ENCODE measurements at places on chromosomes 4 and X. TPM values are rescaled to one million over a fixed set of nuclear protein-coding genes. Genes with fewer than 3 reads are reported as not detected.

Gene CC2D2A
- total RNA-seq = 19.8 TPM

Gene LARP1B
- total RNA-seq = 31.0 TPM

Gene GABRG1
- total RNA-seq = 0.05 TPM

Gene CSAG3
- total RNA-seq = 0.35 TPM

GRCh38 chrX:769796-770195 is 139.2 kb downstream of the SHOX start:
- H3K36me3 ChIP-seq = no peaks in the 10 kb centered on the region
- H3K4me3 ChIP-seq = no peak overlapping the region
- no peaks in the 10 kb centered on the region for H3K27me3 ChIP-seq
- no peak overlapping the region for H3K27ac ChIP-seq
- peak; percentile 75 for DNase-seq

DNA sequence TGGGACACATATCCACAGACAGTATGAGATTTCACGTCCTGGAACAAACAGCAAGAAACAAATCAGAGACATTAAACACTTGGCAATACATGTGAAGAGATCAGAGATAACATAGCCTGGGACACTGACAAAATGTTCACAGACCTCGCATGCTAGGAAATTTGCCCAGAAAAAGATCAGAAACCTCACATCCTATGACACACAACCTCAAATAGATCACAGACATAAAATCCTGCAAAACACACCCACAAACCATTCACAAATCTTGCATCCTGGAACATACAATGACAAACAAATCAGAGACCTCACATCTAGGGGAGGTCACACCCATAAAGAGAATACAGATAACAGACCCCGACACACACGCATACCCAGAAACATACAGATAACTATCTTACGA is 18.0 kb downstream of the SUV39H1 start:
- no peak overlapping the region for H3K27ac ChIP-seq
- H3K4me1 ChIP-seq = no peaks in the 10 kb centered on the region
- H3K4me3 ChIP-seq = no peak overlapping the region

GRCh38 chrX:132025041-132025440 is 1.9 kb downstream of the STK26 start:
- no peak for DNase-seq
- no peaks in the 10 kb centered on the region for H3K27me3 ChIP-seq
- peak overlapping the region; percentile 91 for H3K4me3 ChIP-seq
- peak overlapping the region; percentile 51 for H3K27ac ChIP-seq
- H3K36me3 ChIP-seq = no peaks in the 10 kb centered on the region

DNA sequence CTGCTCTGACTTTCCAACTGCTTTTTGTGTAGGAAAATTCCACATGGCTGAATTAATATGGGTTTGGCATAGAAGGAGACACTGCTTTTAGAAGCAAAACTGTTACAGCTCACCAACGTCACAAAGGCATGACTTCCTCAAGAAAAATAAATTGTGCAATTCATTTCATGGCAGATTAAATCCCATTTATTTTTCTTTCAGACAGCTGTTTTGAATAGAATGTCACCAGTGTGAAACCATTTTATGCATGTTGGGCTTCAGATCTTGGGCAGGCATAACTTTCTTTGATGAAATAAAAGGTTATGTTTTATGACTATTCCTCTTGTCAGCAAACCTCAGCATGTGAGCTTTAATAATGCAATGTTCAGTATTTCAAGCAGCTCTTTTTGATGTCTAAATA is 542.8 kb downstream of the GALNTL6 start:
- peaks cover 6% of the 10 kb centered on the region for H3K4me1 ChIP-seq
- no peak overlapping the region for H3K4me3 ChIP-seq
- H3K27me3 ChIP-seq = peaks cover 22% of the 10 kb centered on the region
- H3K27ac ChIP-seq = no peak overlapping the region
- H3K36me3 ChIP-seq = no peaks in the 10 kb centered on the region

DNA sequence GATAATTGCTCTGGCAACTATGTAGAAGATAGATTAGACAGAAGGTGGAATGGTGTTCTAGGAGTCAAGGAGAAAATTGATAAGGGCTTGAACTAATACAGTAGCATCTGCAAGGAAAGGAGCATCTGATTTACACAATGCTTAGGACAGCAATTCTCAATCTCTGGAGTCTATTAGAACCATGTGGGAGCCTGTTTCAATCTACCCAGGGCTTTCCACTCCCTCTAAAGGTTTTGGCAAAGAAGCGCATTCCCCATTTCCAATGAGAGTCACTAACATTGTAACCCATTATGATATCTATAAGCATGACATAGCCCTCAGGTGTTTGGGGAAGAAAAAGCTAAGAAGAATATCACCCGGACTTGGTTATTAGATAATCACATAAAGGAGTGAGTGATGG is 168.2 kb downstream of the COL25A1 start:
- no peak overlapping the region for H3K4me3 ChIP-seq
- no peaks in the 10 kb centered on the region for H3K36me3 ChIP-seq
- no peak for DNase-seq
- no peak overlapping the region for H3K27ac ChIP-seq
- H3K27me3 ChIP-seq = no peaks in the 10 kb centered on the region
- no peaks in the 10 kb centered on the region for H3K4me1 ChIP-seq

DNA sequence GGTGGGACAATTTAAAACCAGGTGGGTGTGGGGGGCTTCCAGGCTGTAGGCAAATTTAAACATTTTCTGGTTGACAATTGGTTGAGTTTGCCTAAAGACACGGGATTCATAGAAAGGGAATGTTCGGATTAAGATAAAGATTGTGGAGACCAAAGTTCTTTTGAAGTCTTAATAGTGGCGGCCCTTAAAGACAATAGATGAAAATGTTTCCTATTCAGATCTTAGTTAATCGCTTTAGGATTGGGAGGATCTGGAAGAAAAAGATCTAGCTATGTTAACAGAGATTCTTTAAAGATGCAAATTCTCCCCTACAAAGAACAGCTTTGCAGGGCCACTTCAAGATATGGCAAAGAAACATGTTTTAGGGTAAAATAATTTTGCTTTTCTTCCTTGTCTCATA is 4.8 kb downstream of the CNGA1 start:
- no peaks in the 10 kb centered on the region for H3K36me3 ChIP-seq
- no peaks in the 10 kb centered on the region for H3K4me1 ChIP-seq
- H3K27ac ChIP-seq = no peak overlapping the region
- no peaks in the 10 kb centered on the region for H3K27me3 ChIP-seq
- DNase-seq = no peak

- H3K4me3 ChIP-seq = no peak overlapping the region
- H3K27me3 ChIP-seq = no peaks in the 10 kb centered on the region
- peaks cover 2% of the 10 kb centered on the region for H3K4me1 ChIP-seq
Measured at GRCh38 chr4:151675411-151675971, 85.3 kb downstream of the GATB start.

DNA sequence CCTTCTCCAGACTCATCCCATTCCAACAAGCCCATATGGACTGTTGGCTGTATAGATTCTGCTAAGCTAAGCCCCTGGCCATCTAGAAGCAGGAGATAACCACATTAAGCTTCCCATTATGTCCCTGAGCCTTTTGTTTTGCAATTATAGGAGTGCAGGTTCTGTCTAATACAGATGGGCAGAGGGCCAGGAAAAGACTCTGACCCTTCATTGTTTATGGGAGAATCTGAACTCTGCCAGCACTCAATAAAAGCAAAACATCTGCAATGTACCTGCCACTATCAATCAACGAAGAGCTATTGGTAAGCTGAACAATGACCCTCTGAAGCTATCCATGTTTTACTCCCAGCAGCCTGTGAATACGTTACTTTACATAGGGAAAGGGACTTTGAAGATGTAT is 207.3 kb upstream of the CLNK start:
- H3K4me3 ChIP-seq = no peak overlapping the region
- H3K4me1 ChIP-seq = no peaks in the 10 kb centered on the region
- H3K27me3 ChIP-seq = no peaks in the 10 kb centered on the region
- DNase-seq = no peak
- H3K27ac ChIP-seq = no peak overlapping the region
- no peaks in the 10 kb centered on the region for H3K36me3 ChIP-seq

DNA sequence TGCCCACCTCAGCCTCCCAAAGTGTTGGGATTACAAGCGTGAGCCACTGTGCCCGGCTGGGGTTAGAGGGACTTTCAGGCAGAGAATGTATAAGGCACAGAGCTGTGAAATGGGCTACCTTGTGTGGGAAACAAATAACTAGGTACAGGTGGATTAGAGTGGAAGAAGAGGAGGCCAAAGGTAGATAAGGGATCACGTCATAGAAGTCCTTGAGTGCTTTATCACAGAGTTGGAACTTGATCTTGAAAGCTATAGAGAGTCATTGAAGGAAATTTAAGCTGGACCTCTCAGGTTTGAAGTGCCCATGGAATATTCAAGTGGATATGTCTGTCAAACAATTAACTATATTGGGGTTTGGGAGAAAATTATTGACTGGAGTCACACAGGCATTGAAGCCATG is 8.4 kb downstream of the N4BP2 start:
- no peaks in the 10 kb centered on the region for H3K4me1 ChIP-seq
- H3K4me3 ChIP-seq = no peak overlapping the region
- H3K36me3 ChIP-seq = peaks cover 66% of the 10 kb centered on the region
- no peak overlapping the region for H3K27ac ChIP-seq
- H3K27me3 ChIP-seq = no peaks in the 10 kb centered on the region

- H3K27me3 ChIP-seq = no peaks in the 10 kb centered on the region
- H3K27ac ChIP-seq = no peak overlapping the region
- H3K4me1 ChIP-seq = no peaks in the 10 kb centered on the region
- H3K36me3 ChIP-seq = no peaks in the 10 kb centered on the region
Measured at GRCh38 chrX:135383249-135383648, 38.5 kb upstream of the SMIM10L2A start.

- H3K27me3 ChIP-seq = no peaks in the 10 kb centered on the region
- no peaks in the 10 kb centered on the region for H3K36me3 ChIP-seq
- no peak overlapping the region for H3K27ac ChIP-seq
- H3K4me3 ChIP-seq = no peak overlapping the region
Measured at GRCh38 chrX:18687856-18688495, 16.1 kb upstream of the RS1 start.

DNA sequence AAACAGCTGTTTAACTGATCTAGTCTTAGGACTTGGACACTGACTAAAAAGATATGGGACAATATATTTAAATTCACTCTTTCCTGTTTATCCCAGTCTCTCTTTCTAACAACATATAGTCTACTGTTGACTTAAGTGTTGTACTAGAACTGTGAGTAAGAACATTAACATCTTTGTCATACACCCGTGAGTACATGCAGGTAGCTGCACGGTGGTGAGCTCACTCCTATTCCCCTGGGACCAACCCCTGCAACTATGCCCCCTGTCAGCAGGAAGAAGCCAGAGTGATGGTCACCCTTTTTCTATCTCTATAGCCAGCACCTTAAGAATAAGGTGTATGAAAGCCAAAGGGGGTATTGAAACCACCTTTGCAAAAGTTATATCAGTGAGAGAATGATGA is 17.6 kb downstream of the TBL1X start:
- no peak overlapping the region for H3K4me3 ChIP-seq
- H3K27me3 ChIP-seq = no peaks in the 10 kb centered on the region
- DNase-seq = no peak
- no peak overlapping the region for H3K27ac ChIP-seq
- no peaks in the 10 kb centered on the region for H3K4me1 ChIP-seq

- H3K27me3 ChIP-seq = no peaks in the 10 kb centered on the region
- peaks cover 18% of the 10 kb centered on the region for H3K4me1 ChIP-seq
- no peak for DNase-seq
- no peak overlapping the region for H3K27ac ChIP-seq
- H3K4me3 ChIP-seq = peak overlapping the region; percentile 46
Measured at GRCh38 chr4:121688701-121689100, 8.1 kb downstream of the ANXA5 start.

DNA sequence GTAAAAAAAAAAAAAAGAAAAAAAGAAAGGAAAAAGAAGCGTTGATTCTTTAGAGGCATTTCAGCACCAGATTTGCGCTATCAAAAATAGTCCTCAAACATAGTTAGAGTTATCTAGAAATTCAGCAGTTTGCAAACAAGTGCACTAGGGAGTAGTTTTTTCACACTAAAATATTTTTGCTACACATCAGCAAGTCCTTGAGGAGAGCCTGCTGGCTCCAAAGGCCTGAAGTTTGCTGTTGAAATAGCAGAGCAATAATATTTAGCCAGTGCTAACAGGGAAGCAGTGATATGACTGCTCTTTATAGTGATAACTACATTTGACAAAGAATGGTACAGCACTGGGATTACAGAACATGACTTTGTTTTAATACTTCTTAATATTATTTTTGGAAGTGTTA is 472.2 kb downstream of the PCDH7 start:
- DNase-seq = no peak
- H3K4me1 ChIP-seq = no peaks in the 10 kb centered on the region
- H3K27me3 ChIP-seq = no peaks in the 10 kb centered on the region
- H3K4me3 ChIP-seq = no peak overlapping the region
- H3K27ac ChIP-seq = no peak overlapping the region
- no peaks in the 10 kb centered on the region for H3K36me3 ChIP-seq

GRCh38 chr4:163624727-163625126 is 130.2 kb downstream of the TMA16 start:
- no peak overlapping the region for H3K4me3 ChIP-seq
- no peaks in the 10 kb centered on the region for H3K27me3 ChIP-seq
- no peak overlapping the region for H3K27ac ChIP-seq
- no peak for DNase-seq
- H3K36me3 ChIP-seq = no peaks in the 10 kb centered on the region

DNA sequence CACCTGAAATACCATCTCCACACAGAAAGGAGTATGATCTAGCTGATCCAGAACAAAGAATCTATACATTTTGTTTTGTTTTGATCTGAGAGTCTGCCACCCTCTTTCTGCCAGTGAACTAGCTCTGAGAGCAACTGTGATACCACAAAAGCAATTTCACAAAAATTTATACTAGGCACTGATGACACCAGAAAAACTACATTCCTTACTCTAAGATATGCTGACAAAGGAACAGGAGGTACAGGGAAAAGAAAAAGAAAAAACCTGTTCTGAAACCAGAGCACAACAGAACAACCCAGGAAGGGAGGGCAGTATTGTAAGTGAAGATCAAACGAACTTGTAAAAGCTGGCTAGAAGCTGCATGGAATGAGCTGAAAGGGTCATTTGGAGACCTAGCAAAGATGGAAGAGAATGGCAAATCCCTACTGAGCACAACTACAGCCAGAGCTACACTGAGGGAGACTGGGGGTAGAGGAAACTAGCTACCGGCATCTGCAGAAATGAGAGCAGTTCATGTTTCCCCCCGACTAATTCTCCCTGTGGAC is 31.9 kb downstream of the AMOT start:
- no peak overlapping the region for H3K27ac ChIP-seq
- no peak for DNase-seq
- no peak overlapping the region for H3K4me3 ChIP-seq
- peaks cover 17% of the 10 kb centered on the region for H3K36me3 ChIP-seq
